Tibial artery (tissue), 4 donors: ENCODE measurements at places on chromosomes 6 and 20.

GRCh38 chr20:667351-668034, 8.1 kb downstream of the SCRT2 start:
- DNase-seq, result no peak
- H3K4me3 ChIP-seq, result no peak overlapping the region
- no peaks in the 10 kb centered on the region for H3K36me3 ChIP-seq

DNA sequence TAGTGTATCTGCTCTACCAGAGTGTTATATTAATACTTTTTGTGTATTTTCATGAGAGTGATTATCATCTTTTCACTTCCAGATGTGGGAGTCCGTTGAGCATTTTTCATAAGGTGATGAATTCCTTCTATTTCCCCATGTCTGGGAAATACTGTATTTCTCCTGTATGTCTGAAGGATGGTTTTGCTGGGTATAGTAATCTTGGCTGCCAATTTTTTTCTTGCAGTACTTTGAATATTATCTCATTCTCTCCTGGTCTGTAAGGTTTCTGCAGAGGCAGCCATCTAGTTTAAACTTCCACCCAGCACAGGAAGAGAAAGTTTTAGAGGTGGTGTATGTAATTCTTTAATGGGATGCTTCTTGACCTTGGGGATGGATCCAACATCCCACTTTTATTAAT, 15.4 kb upstream of the DYNLRB1 start:
- no peaks in the 10 kb centered on the region for H3K27me3 ChIP-seq
- H3K4me3 ChIP-seq, result no peak overlapping the region
- DNase-seq, result no peak
- no peak overlapping the region for H3K27ac ChIP-seq

GRCh38 chr6:147716434-147716833, 207.9 kb downstream of the SAMD5 start:
- no peaks in the 10 kb centered on the region for H3K36me3 ChIP-seq
- no peaks in the 10 kb centered on the region for H3K27me3 ChIP-seq
- H3K4me1 ChIP-seq, result no peaks in the 10 kb centered on the region
- DNase-seq, result no peak
- H3K27ac ChIP-seq, result no peak overlapping the region
- H3K4me3 ChIP-seq, result no peak overlapping the region

DNA sequence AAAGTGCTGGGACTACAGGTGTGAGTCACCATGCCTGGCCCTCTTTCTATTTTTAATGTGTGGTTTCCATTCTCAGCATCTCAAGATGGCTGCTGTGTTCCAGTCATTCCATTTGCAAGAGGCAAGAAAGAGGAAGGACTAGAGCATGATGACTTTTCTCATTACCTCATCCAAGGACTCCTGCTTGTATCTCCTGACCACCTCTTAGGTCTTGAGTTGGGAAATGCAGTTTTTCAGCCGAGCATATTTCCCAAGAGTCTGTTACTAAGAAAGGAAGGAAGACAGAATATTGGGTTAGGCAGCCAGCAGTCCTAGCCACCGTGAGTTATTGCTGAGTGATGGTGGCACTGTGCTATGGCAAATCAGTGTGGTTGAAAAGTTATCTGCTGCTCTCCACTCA, 108.4 kb upstream of the INSM1 start:
- no peak for DNase-seq
- no peaks in the 10 kb centered on the region for H3K4me1 ChIP-seq
- H3K4me3 ChIP-seq, result no peak overlapping the region
- no peaks in the 10 kb centered on the region for H3K36me3 ChIP-seq

DNA sequence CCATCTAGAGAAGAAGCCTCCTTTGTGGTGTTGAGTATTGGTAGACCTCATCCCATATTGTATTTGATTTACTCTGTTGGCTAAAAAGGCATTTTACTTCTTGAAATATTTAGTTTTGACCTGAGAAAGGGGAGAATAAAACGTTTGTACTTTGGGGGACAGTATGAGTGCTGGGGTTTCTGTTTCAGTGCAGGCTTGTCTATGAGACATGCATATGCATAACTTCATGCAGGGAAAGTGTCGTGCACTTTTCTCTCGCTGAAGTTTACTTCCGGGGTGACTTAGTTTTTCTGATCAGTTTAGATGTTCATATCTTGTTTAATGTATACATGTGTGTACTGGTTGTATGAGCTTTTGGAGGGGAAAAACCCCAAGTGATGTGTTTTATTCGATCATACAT, 59.5 kb downstream of the UTRN start:
- H3K27ac ChIP-seq, result no peak overlapping the region
- no peaks in the 10 kb centered on the region for H3K27me3 ChIP-seq
- H3K4me3 ChIP-seq, result no peak overlapping the region
- H3K4me1 ChIP-seq, result peaks cover 4% of the 10 kb centered on the region
- DNase-seq, result no peak

GRCh38 chr6:149211046-149211571, 106.4 kb upstream of the TAB2 start:
- DNase-seq, result no peak
- no peak overlapping the region for H3K27ac ChIP-seq

GRCh38 chr6:89410231-89410761, 1.8 kb downstream of the RRAGD start:
- no peaks in the 10 kb centered on the region for H3K36me3 ChIP-seq
- no peaks in the 10 kb centered on the region for H3K27me3 ChIP-seq
- H3K4me1 ChIP-seq, result no peaks in the 10 kb centered on the region
- DNase-seq, result no peak
- peak overlapping the region; percentile 85 for H3K27ac ChIP-seq
